Activated CD4-positive, alpha-beta T cell treated with anti-CD3 and anti-CD28 coated beads, Interleukin-2, Interleukin-6, amounts not matched to agents 100 ng/mL and 50 ng/mL, durations not matched to agents 16 hours and 8 hours (primary cell): ENCODE measurements at places on chromosomes 4 and X.

GRCh38 chr4:156923525-156923924 is 48.1 kb downstream of the PDGFC start:
- no peak for DNase-seq

- peak; percentile 24 for DNase-seq
Measured at GRCh38 chrX:121161501-121161933, 114.1 kb downstream of the GLUD2 start.

- DNase-seq, result no peak
Measured at GRCh38 chr4:55854129-55854528, 681 bp downstream of the EXOC1 start.

DNA sequence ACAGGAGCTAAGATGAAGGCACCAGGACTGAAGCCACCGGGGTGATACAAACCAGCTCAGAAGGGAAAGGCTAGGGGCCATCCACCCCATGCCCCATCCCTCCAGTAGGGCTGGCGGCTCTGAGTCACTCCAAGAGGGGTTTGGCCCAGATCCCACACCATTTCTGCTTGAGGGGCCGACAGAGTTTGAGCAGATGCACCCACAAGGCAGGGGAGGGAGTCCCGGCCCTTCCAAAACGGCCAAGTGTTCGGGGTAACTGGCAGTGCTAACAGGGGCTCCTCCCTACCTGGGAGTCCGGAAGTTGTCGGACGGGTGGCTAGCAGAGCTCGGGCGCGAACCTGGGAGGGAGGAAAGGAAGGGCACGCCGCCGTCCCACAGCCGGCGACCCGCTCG is 412 bp downstream of the SLC10A3 start:
- peak; percentile 45 for DNase-seq

GRCh38 chr4:154421618-154422017 is 70.0 kb downstream of the DCHS2 start:
- DNase-seq, result no peak

- DNase-seq, result peak; percentile 71
Measured at GRCh38 chr4:103091601-103092223, 7.9 kb downstream of the BDH2 start.

GRCh38 chr4:155552180-155552579 is 114.5 kb upstream of the GUCY1A1 start:
- no peak for DNase-seq

DNA sequence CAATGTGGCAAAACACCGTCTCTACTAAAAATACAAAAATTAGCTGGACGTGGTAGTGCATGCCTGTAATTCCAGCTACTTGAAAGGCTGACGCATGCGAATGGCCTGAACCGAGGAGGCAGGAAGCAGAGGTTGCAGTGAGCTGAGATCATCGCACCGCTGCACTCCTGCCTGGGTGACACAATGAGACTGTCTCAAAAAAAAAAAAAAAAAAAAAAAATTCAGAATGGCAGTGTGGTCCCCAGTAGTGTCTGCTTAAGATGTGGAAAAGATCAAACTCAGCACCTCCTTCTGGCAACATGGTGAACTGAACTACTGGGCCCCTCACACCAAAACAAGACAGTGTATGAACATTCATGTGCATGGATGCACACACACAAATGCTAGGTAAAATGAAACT is 32.2 kb downstream of the SMS start:
- peak; percentile 56 for DNase-seq

GRCh38 chr4:55124322-55125076 is 896 bp downstream of the KDR start:
- no peak for DNase-seq

- peak; percentile 78 for DNase-seq
Measured at GRCh38 chrX:9464435-9465371, at the start of gene TBL1X. Gene TBL1X (plus strand): TSS chrX:9465058. CDS start chrX:9653587, 188,529 bp downstream.

DNA sequence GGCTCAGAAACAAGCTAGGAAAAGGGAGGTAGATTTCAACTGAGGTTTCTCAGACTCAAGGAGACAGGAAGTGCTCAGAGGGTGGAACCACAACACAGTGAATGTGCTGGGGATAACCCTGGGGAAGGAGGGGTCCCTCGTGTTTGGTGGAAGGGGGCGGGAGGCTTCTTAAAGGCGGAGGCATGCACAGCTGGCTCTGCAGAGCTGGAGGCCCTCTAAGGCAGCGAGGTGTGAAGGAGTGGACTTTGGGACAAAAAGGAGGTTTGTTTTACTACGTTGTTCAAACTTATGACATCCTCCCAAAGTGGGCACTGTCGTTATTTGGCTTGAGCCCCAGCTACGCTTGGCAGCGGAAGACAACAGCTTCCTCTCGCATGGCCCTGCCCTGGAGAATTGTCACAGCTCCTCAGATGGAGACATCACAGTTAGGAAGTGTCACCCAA is 21.7 kb upstream of the MTM1 start:
- no peak for DNase-seq

- no peak for DNase-seq
Measured at GRCh38 chr4:150534818-150535217, 47.1 kb upstream of the MAB21L2 start.

DNA sequence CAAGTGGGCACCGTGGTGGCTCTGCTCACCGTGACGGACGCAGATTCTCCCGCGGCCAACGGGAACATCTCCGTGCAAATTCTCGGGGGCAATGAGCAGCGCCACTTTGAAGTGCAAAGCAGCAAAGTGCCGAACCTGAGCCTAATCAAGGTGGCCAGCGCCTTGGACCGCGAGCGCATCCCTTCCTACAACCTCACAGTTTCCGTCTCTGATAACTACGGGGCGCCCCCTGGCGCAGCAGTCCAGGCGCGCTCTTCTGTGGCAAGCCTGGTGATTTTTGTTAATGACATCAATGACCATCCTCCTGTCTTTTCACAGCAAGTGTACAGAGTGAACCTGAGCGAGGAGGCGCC is 2.7 kb downstream of the FAT4 start:
- DNase-seq, result peak; percentile 11

DNA sequence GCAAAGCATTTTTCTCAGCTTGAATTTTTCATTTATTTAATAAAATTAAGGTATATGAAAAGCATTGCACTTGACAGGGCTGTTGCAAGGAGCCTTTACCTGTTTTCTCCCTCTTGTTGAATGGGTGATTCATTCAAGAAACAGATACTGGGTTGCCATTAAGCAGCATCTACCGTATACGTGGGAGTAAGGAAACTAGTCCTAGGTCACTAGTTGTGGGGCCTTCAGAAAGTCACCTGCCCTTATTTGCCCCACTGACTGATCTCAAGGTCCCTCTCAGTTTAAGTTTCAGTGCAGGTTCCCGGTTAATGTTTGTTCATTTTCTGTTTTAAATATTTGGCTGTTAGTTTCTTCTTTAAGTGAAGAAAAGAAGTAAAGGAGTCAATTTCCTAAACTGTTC is 34.0 kb downstream of the LHFPL1 start:
- no peak for DNase-seq

- DNase-seq, result no peak
Measured at GRCh38 chrX:70169281-70169680, 8.0 kb upstream of the DGAT2L6 start.

DNA sequence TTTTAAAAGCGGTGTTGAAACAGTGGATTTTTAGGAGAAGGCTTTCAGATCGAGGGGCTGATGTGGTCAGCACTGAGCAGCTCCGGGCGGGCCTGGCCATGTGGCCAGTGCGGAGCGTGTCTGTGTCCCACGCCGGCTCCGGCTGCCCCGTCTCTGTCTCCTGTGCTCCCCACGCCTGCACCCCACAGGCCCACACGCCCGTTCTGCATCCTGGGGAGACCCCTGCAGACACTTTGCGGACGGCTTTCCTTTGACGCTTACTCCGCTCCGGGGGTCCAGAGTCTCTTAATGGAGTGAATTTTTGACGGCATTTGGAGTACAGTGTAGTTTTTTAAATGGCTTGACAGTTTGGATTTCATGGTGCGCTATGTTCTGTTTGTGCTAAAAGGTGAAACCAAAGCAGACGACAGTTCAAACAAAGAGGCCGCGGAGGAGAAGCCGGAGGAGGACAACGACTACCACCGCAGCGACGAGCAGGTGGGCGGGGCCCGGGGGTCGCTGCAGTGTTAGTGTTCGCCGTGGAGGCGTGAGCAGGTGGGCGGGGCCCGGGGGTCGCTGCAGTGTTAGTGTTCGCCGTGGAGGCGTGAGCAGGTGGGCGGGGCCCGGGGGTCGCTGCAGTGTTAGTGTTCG is 38.7 kb downstream of the PCGF3 start:
- no peak for DNase-seq

DNA sequence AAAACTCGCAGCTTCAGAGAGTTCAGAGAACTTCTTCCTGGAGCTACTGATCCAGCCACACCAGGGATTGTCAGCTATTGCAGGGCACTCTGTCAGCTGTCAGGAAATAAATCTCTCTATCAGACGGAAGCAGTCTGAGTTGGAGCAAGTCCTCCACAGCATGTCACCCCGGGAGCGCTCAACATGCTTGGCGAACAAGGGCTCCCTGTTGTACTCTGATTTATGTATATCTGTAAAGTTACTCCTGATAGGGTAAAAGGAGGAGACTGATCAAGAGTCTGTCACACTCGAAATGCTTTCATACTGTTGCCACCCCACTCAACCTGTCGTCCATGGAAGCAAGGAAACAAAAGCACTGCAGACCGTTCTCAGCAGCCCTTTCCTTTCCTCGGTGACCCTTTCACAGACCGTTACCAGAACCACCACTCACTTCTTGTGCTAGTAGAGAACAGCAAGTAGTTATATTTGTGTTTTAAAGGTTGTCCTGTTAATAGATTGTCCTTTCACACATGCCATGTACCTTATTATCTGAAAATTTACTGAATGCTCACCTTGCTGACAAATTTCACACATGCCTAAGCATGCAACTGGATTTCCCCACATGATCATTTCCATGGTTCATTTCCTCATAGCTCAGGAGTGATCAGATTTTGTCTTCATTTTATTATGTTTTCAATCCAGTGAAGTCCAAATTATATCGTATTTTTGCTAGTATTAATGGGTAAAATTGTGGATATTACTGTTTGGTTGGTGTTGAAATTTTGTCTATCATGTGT is 2108.9 kb upstream of the TENM3 start:
- no peak for DNase-seq

DNA sequence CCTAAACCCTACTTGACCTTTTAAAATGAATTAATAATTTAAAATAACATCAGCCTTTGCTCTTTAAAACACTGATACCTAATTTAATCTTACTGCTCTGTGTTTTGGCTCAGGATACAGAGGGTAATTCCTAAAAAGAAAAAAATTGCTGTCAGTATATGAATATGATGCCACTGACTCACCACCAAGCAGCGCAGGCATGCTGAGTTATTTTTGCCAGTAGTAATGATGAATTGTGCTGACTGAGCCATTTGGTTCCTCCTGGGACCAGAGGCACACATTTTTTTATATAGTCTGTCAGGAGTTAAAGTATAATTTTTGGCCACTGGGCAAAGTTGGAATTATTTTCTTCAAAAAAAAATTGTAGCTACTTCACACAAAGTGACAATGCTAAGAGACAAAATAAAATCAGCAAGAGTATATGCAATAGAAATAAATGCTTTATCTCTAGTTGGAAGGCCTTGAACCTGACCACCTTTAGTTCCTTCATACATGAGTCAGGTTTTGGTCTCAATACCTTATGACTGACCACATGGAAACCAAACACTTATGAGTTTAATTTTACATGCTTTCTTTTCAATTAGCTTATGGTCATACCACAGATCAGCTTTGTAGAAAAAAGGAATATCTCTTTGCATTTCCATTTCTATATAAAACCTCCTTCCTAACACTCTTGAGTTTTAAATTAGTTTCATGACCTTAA is 115.1 kb downstream of the PPP3CA start:
- peak; percentile 44 for DNase-seq

DNA sequence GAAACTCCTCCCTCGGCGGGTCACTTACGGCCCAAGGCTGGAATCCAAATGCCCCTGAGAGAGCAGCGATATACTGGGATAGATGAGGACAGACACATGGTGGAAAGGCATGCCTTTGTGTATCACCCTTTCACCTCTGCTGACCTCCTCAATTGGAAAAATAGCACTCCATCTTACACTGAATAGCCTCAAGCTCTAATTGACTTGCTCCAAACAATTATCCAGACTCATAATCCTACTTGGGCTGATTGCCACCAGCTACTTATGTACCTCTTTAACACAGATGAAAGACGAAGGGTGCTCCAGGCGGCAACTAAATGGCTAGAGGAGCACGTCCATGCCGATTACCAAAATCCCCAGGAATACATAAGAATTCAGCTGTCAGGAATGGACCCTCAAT is 1142.2 kb downstream of the ARAP2 start:
- DNase-seq, result no peak

DNA sequence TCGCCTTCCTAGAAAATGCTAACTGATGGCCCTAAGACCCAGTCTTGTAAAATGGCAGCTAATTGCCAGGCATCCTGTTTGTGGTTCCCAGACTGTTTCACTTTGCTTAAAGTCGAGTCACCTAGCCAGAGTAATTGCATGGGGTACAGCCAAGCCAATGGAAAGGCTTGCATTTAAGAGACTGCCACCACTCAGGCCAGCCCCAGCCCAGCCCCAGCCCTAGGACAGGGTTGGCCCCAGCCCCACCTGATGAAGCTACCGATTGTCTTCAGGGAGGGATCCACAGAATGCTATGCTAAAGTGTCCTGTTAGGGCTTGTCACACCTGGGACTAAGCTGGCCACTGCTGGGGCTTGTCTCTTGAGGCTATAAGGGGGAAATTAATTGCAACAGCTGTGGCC is 194.6 kb upstream of the KLF3 start:
- DNase-seq, result no peak

DNA sequence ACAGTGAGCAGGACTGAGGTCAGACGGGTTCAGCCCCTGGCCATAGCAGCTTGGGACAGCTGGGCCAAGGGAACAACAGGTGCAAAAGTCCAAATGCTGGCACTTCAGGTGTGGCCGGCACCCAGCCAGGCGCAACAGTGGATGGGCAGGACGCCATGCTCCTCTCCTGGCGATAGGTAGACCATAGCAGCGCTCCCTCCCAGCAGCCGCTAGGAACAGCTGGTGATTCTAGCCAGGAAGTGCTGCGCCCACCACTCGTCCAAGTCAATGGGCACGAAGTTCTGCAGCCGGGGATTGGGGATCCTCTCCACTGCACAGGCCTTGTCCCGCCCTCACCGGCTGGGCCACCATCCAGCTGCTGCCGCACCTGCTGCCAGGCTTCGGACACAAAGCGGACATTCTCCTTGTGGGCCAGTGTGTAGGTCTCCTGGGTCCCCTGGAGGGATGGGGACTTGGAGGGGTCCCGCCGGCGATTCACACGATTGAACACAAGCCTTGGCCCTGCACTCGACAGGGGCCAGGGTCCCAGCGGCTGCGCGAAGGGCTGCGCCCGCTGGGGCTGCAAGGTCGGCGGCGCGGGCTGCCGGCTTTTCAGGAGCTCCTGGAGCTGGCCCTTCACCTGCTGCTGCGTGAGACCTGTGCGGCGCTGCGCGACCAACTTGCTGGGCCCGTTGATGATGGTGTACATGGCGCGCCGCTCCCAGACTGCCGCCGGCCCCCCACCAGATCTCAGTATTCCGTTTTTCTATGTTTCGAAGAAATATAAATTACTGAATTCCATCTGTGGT is 227.5 kb upstream of the STK26 start:
- DNase-seq, result no peak

GRCh38 chr4:186953599-186954260 is 230.1 kb upstream of the FAT1 start:
- DNase-seq, result no peak
